Activated naive CD8-positive, alpha-beta T cell treated with anti-CD3 and anti-CD28 coated beads, Interleukin-2, amount 50 U/mL, for 24 hours (primary cell): ENCODE measurements at places on chromosomes 1 and 21.

DNA sequence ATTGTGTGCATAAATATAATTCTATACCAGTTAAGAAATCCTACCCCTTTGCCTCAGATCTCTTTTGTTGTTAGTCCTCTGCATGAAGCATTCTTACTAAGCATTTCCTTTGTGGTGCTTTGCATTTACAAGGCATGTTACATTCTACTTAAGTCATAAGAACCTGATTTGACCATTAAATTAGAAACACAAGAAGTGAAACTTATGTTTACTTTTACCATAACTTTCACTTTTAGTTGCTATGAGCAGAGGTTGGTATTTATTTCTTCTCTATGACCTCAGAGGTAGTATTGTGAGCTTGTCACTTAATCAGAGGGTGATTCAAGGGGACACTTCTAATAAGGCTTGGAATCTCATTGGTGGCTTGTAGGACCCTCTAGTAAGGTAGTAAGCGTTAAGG is 9.0 kb downstream of the FAM20B start:
- H3K36me3 ChIP-seq, result no peaks in the 10 kb centered on the region
- H3K4me1 ChIP-seq, result peaks cover 82% of the 10 kb centered on the region
- no peaks in the 10 kb centered on the region for H3K27me3 ChIP-seq
- peak overlapping the region; percentile 9 for H3K4me3 ChIP-seq

DNA sequence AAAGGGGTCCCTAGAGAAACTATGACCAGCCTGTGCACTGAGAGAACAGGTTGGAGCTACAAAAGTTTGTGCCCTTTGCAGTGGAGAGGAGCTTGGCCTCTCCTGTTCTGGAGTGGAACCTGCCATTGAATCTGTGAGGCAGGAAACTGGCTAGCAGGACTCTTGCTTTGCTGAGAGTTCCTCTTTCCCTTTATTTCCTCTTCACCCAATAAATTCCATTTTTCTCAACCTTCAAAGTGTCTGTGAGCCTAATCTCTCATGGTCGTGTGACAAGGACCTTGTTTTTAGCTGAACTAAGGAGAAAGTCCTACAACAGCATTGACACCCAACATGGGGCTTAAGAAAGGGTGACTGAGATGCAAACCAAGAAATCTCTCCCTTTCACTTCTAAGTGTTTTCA is 42.7 kb upstream of the FASLG start:
- no peak overlapping the region for H3K27ac ChIP-seq
- H3K27me3 ChIP-seq, result peaks cover 3% of the 10 kb centered on the region
- DNase-seq, result no peak
- H3K4me3 ChIP-seq, result no peak overlapping the region

GRCh38 chr1:150551784-150552127 is 2.5 kb downstream of the ADAMTSL4 start:
- H3K36me3 ChIP-seq, result no peaks in the 10 kb centered on the region
- DNase-seq, result no peak
- peaks cover 26% of the 10 kb centered on the region for H3K4me1 ChIP-seq
- peaks cover 29% of the 10 kb centered on the region for H3K27me3 ChIP-seq
- no peak overlapping the region for H3K4me3 ChIP-seq

GRCh38 chr1:63946866-63947491 is 173.2 kb downstream of the ROR1 start:
- no peaks in the 10 kb centered on the region for H3K4me1 ChIP-seq
- no peak overlapping the region for H3K4me3 ChIP-seq
- DNase-seq, result no peak
- no peaks in the 10 kb centered on the region for H3K36me3 ChIP-seq

GRCh38 chr1:156102633-156103511 is 11.6 kb upstream of the LMNA start:
- peak overlapping the region; percentile 94 for H3K27ac ChIP-seq
- no peak for DNase-seq
- H3K4me1 ChIP-seq, result peaks cover 87% of the 10 kb centered on the region
- no peak overlapping the region for H3K4me3 ChIP-seq
